ENCODE measurements at places on chromosomes 13 and 19.

DNA sequence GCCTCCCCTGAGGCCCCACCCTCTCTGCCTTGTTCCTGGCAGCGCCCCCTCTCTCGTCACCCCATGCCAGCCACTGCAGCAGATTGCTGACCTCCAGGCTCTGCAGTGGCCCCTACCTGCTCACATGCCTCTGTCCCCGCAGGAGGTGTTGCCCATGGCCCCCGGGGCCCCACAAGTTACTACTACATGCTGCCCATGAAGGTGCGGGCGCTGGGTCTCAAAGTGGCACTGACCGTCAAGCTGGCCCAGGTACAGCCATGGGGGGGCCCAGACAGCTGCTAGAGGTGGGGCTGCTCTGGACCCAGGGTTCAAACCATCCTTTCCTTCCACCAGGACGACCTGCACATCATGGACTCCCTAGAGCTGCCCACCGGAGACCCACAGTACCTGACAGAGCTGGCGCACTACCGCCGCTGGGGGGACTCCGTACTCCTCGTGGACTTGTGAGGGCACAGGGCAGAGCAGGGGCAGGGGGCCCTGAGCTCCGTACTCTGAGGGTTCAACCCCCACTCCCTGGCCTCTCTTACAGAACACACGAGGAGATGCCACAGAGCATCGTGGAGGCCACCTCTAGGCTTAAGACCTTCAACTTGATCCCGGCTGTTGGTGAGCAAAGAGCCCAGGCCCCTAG, 6.2 kb downstream of the MRPL4 start:
- DNase-seq = no peak
- no peak overlapping the region for H3K27ac ChIP-seq
- H3K27me3 ChIP-seq = no peaks in the 10 kb centered on the region
- peaks cover 44% of the 10 kb centered on the region for H3K36me3 ChIP-seq
- no peaks in the 10 kb centered on the region for H3K4me1 ChIP-seq

DNA sequence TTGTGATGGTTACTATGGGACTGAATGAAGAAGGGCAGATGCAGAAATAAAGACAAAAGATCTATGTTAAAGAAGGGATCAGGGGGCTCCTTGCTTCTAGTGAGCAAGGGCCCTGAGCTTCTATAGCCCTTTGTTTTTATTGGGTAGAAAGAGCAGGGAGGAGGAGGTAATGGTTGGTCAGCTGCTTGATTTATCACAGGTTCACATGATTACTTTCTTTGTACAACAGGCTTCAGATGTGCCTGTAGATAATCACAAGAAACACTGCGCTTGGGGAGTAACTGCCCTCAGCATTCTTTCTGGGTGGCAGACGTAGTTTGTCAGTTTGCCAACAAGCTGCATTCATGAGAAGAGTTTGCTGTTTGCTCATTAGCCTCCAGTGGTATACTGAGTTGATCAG, 4.8 kb upstream of the ZNF439 start:
- H3K27me3 ChIP-seq = no peaks in the 10 kb centered on the region
- DNase-seq = no peak
- H3K4me3 ChIP-seq = no peak overlapping the region
- H3K36me3 ChIP-seq = no peaks in the 10 kb centered on the region

DNA sequence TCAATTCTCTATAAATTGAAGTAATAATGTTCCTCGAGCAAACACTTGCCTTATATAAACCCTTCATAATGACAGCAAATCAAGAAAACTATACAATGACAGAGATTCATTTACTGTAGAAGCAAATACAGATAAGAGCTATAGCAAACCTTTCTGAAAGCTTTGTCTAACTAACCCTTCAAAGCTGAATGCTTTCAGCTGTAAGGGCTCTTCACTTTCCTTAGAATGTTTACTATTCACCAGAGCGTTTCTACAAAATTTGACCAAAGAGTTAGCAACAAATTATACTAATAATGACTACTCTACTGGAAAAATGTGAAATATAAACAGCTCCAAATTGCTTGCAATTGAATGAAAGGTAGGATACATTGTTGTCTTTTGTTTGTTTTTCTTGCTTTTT, 218.1 kb downstream of the SLITRK5 start:
- no peak overlapping the region for H3K4me3 ChIP-seq
- no peaks in the 10 kb centered on the region for H3K4me1 ChIP-seq
- no peaks in the 10 kb centered on the region for H3K36me3 ChIP-seq
- H3K27me3 ChIP-seq = no peaks in the 10 kb centered on the region
- no peak for DNase-seq

- peaks cover 6% of the 10 kb centered on the region for H3K4me1 ChIP-seq
- DNase-seq = no peak
- no peak overlapping the region for H3K4me3 ChIP-seq
- H3K36me3 ChIP-seq = peaks cover 14% of the 10 kb centered on the region
- H3K27me3 ChIP-seq = no peaks in the 10 kb centered on the region
- no peak overlapping the region for H3K27ac ChIP-seq
Measured at GRCh38 chr13:97231829-97232196, 9.7 kb downstream of the MBNL2 start.

DNA sequence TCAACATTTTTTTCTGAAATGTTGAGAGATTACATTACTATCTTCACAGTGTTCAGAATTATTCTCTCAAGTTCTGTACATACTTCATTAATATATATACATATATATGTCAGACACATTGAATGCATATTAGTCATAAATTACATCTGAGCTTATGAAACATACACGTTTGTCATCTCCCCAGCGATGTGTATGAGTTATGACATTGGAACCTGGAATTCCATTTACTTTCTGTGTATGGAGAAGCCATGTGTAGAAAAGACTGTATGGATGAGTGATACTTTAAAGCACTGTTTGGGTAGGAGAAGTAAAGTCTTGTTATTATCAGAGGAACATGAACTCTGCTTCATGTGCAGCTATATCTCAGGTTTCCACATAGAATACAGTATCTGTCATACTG, 167.2 kb downstream of the FGF14 start:
- H3K36me3 ChIP-seq = no peaks in the 10 kb centered on the region
- no peak overlapping the region for H3K27ac ChIP-seq
- H3K4me1 ChIP-seq = no peaks in the 10 kb centered on the region
- no peak for DNase-seq

- peaks cover 4% of the 10 kb centered on the region for H3K27me3 ChIP-seq
- no peak for DNase-seq
- no peaks in the 10 kb centered on the region for H3K36me3 ChIP-seq
- no peak overlapping the region for H3K27ac ChIP-seq
- H3K4me3 ChIP-seq = no peak overlapping the region
Measured at GRCh38 chr13:97659602-97660001, 225.6 kb downstream of the RAP2A start.

- no peak for DNase-seq
- no peaks in the 10 kb centered on the region for H3K4me1 ChIP-seq
- no peak overlapping the region for H3K4me3 ChIP-seq
- H3K27me3 ChIP-seq = peaks cover 3% of the 10 kb centered on the region
Measured at GRCh38 chr13:46360604-46361003, 26.4 kb downstream of the RUBCNL start.

GRCh38 chr19:45973553-45974338, at the start of gene NOVA2:
TSS of gene NOVA2 (minus strand) at chr19:45973865. CDS start at chr19:45973351, 514 bp downstream.
- H3K4me1 ChIP-seq = peaks cover 28% of the 10 kb centered on the region
- peaks cover 23% of the 10 kb centered on the region for H3K27me3 ChIP-seq
- DNase-seq = no peak
- H3K27ac ChIP-seq = no peak within 1 kb of the TSS

DNA sequence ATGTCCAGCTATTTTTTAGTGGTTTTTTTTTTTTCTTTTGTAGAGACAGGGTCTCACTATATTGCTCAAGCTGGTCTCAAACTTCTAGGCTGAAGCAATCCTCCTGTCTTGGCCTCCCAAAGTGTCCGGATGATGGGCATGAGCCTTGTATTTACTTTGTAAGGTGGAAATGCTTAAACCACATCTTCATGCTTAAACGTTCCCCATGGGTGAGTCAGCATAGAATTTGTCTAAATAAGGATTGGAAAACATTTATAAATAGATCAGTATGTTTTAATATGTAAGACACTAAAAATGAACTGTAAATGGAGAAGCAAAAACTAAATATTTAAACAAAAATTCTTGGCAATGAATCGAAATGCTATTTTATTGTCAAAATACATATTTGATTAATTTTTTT, 698.0 kb downstream of the PCDH9 start:
- H3K27ac ChIP-seq = no peak overlapping the region
- no peaks in the 10 kb centered on the region for H3K4me1 ChIP-seq
- DNase-seq = no peak
- H3K36me3 ChIP-seq = no peaks in the 10 kb centered on the region

DNA sequence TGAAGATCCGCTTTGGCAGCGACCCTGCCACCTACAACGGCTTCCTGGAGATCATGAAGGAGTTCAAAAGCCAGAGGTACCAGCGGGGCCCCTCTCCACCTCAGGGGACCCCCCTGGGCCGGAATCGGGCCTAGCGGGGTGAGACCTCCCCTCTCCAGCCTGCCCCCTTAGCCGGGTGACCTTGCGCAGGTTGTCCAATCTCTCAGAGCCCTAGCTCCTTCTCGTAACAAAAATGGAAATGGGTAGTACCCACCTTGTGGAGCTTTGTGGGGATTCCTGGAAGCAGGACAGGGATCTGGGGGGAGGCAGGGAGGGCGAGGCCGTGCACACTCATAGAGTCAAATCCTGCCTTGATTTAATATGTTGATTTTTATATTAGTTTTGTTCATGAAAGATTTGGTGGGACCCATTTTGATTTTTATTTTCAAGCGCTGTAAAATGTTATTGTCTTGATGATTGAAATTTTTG, 658 bp downstream of the SIN3B start:
- peak overlapping the region; percentile 71 for H3K4me3 ChIP-seq
- peaks cover 24% of the 10 kb centered on the region for H3K36me3 ChIP-seq
- peak; percentile 6 for DNase-seq
- peak overlapping the region; percentile 49 for H3K27ac ChIP-seq
- peaks cover 2% of the 10 kb centered on the region for H3K4me1 ChIP-seq

DNA sequence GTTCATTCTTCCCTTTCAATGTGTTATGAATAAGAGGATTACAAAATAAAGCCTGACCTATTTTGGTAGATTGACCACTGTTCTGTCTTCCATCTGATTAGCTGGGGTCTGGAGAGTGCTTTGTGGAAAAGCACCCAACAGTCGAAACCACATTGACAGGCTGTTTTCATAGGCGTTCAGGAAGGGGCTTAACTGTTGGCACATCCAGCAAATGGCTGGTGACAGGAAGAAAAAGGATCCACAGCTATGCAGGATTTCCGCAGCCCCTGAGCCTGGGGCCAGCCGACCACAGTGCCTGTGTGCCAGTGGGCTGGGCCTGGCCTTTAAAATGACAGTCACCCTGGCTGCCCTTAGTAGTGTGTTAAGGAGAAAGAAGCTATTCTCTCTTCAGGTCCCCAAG, 113.3 kb downstream of the SIPA1L3 start:
- H3K36me3 ChIP-seq = no peaks in the 10 kb centered on the region
- no peak overlapping the region for H3K27ac ChIP-seq
- no peaks in the 10 kb centered on the region for H3K4me1 ChIP-seq
- no peak overlapping the region for H3K4me3 ChIP-seq

- no peaks in the 10 kb centered on the region for H3K27me3 ChIP-seq
- H3K4me1 ChIP-seq = no peaks in the 10 kb centered on the region
- no peak for DNase-seq
- no peak overlapping the region for H3K4me3 ChIP-seq
Measured at GRCh38 chr19:55189403-55189835, 9.3 kb upstream of the SYT5 start.

GRCh38 chr19:48896191-48896720, 2.3 kb downstream of the TULP2 start:
- H3K27me3 ChIP-seq = peaks cover 2% of the 10 kb centered on the region
- H3K36me3 ChIP-seq = no peaks in the 10 kb centered on the region
- peak overlapping the region; percentile 10 for H3K4me3 ChIP-seq
- DNase-seq = peak; percentile 18

- H3K4me3 ChIP-seq = no peak overlapping the region
- no peaks in the 10 kb centered on the region for H3K36me3 ChIP-seq
- H3K27me3 ChIP-seq = no peaks in the 10 kb centered on the region
- H3K27ac ChIP-seq = no peak overlapping the region
Measured at GRCh38 chr19:44725684-44726083, 22.8 kb upstream of the BCL3 start.

GRCh38 chr13:20206065-20206697, 13.4 kb upstream of the GJB2 start:
- H3K4me1 ChIP-seq = no peaks in the 10 kb centered on the region
- no peak overlapping the region for H3K4me3 ChIP-seq
- no peaks in the 10 kb centered on the region for H3K36me3 ChIP-seq
- no peak for DNase-seq
- H3K27me3 ChIP-seq = no peaks in the 10 kb centered on the region

GRCh38 chr13:47639738-47640447, 361.2 kb downstream of the SUCLA2 start:
- H3K27ac ChIP-seq = no peak overlapping the region
- H3K4me1 ChIP-seq = no peaks in the 10 kb centered on the region
- no peaks in the 10 kb centered on the region for H3K27me3 ChIP-seq
- H3K36me3 ChIP-seq = no peaks in the 10 kb centered on the region

GRCh38 chr13:96373597-96373996, 283.7 kb downstream of the HS6ST3 start:
- no peak overlapping the region for H3K4me3 ChIP-seq
- H3K27ac ChIP-seq = no peak overlapping the region
- no peaks in the 10 kb centered on the region for H3K27me3 ChIP-seq
- H3K36me3 ChIP-seq = no peaks in the 10 kb centered on the region
- no peak for DNase-seq

- no peak for DNase-seq
- H3K27ac ChIP-seq = no peak overlapping the region
- H3K27me3 ChIP-seq = no peaks in the 10 kb centered on the region
- no peaks in the 10 kb centered on the region for H3K36me3 ChIP-seq
- no peak overlapping the region for H3K4me3 ChIP-seq
Measured at GRCh38 chr19:49843265-49843664, 7.7 kb upstream of the PTOV1 start.

DNA sequence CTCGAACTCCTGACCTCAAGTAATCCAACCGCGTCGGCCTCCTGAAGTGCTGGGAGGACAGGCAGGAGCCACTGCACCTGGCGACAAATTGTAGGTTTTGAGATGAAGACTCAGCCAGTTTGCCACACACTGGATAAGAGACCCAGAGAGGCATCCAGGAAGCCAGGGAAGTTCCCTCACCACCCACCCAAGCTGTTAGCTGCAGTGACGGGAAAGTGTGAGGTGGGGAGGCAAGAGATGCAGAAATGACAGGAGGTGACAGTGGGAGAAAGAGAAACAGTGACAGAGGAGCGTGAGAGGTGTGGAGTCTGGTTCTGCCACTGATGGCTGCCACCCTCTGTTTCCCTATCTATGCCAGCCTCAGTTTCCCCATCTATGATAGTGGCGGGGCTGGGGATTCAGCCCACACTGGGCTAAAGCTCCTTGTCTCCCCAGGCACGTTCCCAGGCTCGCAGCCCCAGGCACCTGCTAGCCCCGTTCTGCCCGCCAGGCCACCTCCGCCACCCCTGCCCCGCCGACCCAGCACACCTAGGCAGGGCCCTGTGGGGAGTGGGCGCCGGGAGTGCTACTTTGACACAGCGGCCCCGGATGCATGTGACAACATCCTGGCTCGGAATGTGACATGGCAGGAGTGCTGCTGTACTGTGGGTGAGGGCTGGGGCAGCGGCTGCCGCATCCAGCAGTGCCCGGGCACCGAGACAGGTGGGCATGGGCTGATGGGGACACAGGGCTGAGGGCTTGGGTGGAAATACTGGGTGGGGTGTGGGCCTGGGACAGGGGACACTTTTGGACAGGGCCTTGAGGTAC, 21.0 kb downstream of the LTBP4 start:
- H3K36me3 ChIP-seq = peaks cover 10% of the 10 kb centered on the region
- no peak overlapping the region for H3K27ac ChIP-seq
- H3K4me3 ChIP-seq = no peak overlapping the region
- no peaks in the 10 kb centered on the region for H3K4me1 ChIP-seq

GRCh38 chr13:46182491-46182877, 507 bp upstream of the LCP1 start:
- peak overlapping the region; percentile 83 for H3K27ac ChIP-seq
- H3K36me3 ChIP-seq = no peaks in the 10 kb centered on the region
- H3K4me3 ChIP-seq = peak overlapping the region; percentile 99
- H3K4me1 ChIP-seq = peaks cover 38% of the 10 kb centered on the region
- H3K27me3 ChIP-seq = no peaks in the 10 kb centered on the region
- no peak for DNase-seq
